ENCODE measurements at places on chromosomes 1 and 21.

DNA sequence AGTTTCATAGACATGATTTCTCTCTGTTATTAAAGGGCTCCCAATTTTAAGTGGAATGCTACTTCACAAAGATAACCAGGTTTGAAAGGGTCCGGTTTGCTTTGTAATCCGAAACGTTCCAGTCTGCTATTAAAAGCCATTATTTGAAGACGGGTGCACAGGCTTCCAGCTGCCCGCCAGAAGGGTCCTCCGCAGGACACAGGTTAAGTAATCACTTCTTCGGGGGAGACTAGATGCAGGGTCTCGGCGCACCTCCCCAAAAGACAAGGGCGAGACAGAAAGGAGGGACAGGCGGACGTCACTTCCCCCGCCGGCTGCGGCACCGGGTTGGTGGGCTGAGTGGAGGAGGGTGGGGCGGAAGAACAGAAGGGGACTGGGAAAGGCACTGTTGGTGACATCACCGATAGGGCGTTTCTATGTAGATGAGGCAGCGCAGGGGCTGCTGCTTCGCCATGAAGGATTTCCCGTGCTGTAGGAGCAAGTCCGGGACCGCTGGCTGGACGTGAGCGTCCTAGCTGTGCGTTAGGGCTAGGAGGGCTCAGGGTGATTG is 8.9 kb downstream of the RNU1-2 start:
- peak; percentile 98 for DNase-seq

DNA sequence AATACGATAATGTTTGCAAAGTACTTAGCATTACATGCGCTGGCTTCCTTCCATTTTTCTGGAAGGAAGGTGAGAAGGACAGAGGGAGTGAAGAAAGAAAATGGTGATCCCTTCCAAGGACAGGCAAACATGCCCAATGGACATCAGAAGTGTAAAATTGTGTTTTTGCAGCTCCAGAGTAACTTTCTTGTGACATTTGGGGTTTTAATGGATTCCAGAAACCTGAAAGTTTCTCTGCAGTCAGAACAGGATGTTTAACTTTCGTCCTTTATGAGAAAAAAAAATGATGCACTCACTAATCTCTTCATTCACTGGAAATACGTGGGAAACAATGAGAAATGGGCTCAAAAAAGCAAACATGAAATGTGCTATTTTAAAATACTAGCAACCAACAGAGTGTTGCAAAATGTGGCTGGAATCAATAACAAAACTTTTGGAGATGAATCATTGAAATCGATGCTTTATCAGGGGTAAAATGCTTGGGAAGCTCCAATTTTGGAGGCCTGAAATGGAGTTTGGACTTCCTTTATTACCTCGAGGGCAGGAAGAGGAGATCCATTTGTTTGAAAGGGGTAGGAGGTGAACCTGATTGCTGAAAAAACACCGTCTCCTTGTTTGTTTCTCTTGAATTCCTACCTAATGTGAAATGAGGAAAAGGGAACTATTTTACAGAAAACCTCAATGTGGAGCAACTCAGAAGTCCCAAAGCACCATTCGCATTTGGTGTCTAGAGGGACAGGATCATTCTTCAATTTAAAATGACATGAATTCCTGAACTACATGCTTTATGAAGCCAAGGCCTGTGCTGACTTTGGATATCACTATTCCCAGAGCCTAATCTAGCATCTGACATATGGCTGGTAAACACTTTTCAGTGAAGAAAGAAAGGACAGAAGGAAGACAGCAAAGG is 129.5 kb downstream of the TRABD2B start:
- no peak for DNase-seq

DNA sequence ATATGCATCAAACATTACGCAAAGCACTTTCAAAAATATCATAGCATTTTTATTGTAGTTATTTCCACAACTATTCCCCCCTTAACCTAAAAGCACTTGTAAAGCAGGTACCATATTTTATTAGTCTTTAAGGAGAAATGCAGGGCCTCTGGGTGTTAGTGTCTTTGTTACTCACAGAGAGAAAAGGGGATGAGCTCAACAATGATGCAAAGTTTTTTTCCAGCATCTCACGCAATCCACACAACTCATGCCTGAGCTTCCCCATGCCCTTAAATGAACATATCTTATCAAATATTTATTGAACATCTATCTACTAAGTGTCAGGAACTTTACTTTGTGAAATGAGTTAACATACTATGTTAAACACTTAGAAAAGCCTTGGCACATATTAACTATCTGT is 50.6 kb downstream of the BEND5 start:
- DNase-seq, result no peak

GRCh38 chr1:226454349-226454748 is 46.5 kb upstream of the PARP1 start:
- no peak for DNase-seq

- no peak for DNase-seq
Observed at GRCh38 chr1:94620345-94621031, 78.9 kb upstream of the F3 start.

- no peak for DNase-seq
Observed at GRCh38 chr21:30962013-30962412, 76.3 kb downstream of the KRTAP19-8 start.

- DNase-seq, result no peak
Observed at GRCh38 chr1:166974647-166975345, 544 bp downstream of the ILDR2 start.

DNA sequence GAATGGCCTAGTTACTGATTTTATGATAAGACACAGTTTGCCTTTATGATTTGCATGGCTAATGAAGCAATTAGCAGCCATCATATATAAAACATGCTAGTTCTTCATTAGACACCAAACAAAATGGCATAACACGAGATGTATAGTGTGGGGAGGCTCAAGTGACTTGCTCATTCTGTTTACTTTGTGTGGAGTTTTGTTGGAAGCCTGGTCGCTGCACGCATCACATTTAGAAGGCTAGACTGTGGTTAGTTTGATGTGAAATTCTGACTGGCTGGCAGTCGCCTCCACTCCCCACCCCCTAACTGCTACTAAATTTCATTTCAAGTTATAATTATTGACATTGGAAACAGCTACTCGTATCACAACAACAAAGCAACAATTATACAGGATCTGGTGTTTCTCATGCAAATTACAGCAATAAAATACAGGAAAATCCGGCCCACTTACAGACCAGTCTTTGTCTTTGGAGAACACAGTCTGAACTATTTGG is 356.1 kb downstream of the LMO4 start:
- DNase-seq, result peak; percentile 6

DNA sequence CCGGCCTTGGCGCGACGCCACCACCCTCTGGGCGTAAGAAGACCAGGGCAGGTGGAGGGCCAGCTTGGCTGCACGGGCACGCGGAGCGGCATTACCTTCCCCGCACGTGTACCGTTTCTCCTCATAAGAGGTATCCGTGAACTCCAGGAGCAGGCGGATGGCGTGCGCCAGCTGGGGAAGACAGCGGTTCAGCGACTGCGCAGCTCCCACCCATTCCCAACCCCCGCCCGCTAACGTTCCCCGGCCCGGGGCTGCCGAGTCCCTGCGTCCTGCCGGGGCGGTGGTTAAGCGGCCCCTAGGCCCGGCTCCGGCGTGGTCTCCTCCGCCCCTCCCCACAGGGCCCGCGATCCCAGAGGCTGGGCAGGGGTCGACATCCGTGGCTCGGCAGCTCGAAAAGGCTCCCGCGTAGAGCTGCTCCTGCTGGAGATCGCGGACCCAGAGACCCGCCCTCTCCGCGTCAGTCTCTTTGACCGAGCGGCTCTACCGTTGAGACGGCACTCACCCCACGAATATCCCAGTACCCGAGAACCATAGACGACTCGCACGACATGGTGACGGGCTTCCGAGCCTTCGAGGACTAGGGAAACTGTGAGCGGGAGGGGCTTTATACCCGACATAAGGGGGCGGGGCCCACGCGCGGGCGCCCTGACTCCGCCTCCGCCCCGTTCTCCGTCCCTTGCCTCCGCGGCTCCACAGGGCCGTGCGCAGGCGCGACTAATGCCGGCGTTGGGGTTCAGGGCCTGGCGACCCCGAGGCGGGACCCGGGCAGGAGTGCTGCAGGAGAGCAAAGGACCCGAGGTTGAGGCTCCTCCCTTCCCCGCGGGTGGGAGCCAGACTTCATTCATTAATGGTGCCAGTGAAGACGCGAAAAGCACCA is 862 bp downstream of the GSTM3 start:
- DNase-seq, result peak; percentile 83

GRCh38 chr1:18630511-18631495 is at the start of gene PAX7:
Gene PAX7, plus strand, starts transcription at chr1:18630846. Its CDS starts 758 bp downstream, at chr1:18631604.
- no peak for DNase-seq

DNA sequence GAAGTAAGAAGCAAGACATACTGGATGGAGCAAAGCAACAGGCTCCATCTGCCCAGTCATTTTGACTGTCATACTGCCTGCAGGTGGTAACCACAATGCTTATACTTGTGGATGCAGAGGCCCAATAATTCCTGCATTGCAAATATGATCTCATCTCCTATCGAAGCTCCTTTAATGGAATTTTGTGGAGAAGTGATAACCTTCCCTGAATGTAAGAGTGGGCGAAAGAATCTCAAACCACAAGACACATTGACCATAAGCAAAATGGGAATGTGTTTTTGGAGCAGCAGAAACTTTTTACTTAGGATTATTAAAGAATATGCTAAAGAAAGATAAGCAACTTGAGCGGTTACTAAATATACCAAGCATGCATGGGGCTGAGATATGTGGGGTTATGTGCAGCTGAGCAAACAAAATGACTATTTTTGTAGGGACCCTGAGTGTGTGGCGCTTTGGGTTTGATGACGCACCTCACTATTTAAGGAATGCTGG is 77.4 kb upstream of the BACH1 start:
- no peak for DNase-seq

DNA sequence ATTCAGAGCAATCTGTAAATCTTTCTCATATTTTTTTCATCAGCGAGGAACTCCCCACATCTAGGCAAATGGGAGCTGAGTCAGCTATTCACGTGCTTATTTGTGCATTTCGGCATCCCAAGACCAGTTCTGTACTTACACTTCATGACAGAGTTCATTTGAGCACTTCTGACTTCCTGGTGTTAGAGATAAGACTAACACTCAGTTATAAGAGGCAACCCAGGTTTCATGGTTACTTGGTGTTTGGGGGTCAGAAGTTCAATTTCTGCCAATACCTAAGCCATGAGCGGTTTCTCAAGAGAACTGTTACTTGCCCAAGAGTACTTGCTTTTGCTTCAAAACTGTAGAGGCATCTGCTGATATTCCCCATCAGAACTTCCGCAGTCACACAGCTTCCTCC is 24.1 kb upstream of the DESI2 start:
- DNase-seq, result peak; percentile 25

DNA sequence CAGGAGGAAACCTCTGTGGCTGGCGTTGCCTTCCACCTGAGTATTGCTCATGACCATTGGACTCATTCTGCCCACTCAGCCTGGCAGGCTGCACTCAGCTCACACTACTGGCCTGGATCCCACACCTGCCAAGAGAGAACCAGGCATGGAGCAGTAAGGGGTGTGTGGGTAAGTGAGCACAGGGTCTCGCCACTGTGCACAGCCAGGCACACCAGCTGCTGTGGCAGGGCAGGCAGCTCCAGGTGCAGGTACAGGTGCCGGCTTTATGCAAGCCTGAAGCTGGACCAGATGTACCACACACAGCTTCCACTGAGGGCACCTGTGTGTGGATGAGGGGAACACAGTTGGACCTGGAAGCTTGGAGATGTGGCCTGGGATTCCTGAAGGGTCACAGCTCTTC is 295.2 kb upstream of the SNX7 start:
- no peak for DNase-seq

GRCh38 chr1:150545486-150546032 is 3.6 kb upstream of the ADAMTSL4 start:
- no peak for DNase-seq

DNA sequence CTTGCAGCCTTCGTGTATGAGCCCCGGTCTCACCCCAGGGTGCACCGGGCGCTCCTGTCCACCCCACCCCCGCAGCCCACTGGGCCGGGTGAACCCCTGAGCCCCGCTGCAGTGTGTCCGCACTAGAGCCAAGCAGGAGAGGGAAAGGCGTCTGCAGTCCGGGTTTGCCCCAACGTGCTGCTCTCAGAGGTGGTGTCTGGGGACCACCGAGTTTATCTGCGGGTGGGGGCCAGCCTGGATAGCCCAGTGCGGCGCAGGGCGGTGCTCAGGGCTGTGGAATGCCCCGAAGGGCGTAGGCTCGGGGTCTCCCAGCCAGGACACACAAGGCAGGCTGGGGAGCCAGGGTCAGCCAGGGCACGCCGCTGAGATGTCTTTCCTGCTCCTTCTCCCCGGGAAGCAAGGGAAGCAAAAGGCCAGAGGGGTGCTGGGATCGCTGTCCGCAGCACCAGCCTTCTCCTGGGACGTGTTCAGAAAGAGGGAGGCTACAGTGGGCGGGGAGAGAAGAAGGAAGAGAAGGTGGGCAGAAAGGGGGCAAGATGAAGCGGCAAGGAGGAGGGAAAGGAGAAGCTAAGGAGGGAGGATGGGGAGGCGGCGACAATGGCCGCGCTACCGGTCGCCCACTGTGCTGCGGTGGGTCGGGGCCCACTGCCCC is 56.6 kb downstream of the MAB21L3 start:
- DNase-seq, result no peak

DNA sequence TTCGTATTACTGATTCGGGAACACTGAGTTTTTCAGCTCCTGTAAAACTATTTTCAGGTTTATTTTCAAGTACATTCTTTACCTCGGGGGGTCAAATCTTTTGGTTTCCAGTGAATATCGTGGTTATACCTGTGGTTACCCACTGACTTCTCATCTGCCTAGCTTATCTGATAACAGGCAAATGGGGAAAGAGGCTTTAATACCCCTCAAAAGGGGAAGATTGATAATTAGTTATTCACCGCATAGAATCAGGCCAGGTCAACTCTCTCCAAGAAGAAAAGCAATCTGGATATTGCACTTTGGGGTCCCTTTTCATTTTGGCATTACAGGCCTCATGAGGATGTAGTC is 23.0 kb downstream of the RUNX1 start:
- no peak for DNase-seq

Data from foreskin fibroblast (primary cell).